Stomach (tissue), 19 donors: ENCODE measurements at places on chromosomes 3 and 15.

DNA sequence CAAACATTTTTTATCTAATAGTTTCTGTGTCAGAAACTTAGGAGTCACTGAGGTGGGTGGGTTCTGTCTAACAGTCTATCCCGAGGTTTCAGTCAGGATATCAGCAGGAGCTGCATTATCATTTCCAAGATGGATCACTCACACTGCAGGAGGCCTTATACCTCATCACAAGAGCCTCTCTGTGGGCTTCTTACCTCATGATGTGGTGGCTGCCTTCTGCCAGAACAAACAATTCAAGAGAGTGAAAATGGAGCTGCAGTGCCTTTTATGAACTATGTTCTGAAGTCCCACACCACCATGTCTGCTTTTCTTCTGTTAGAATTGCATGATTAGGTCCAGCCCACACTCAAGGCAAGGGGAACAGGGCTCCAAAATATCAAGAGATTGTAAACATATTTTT lies 27.9 kb downstream of the RFX7 start:
- DNase-seq, result peak; percentile 4

GRCh38 chr3:121477589-121477988 lies 68.2 kb downstream of the POLQ start:
- no peak for DNase-seq

DNA sequence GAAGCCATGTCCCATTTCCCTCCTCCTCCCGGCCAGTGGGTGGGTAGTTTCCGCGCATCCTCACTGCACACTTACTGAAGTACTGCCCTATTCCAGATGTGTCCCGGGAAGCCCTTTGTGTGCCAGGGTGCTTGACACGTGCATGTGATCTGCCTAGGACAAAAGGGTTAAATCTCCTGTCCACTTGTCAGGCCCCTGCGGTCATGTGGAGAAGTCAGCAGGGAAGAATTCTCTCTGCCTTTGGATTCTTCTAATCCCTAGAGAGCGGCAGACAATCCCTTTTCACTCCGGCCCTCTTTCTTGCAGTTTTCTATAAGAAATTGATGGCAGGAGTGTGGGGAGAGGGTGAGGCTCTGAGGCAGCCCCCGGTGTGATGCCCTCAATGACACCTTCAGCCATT lies 19.8 kb downstream of the ST8SIA2 start:
- no peak for DNase-seq

DNA sequence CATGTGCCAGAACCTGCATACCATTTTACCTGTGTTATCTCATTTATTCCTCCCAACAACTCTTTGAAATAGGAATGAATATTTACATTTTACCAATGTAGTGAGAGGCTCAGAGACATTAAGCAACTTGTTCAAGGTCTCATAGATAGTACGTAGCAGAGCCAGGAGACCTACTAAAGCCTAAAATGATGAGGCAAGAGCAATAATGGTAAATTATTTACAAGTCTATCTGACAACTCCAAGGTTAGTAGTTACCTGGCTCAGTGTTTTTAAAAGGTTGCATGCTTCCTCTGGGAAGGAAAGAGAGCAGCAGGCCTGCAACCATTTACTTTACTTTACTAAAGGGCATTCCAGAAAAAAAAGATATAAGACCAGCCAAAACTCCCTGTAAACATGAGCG lies 103.0 kb downstream of the CFAP20DC start:
- no peak for DNase-seq

DNA sequence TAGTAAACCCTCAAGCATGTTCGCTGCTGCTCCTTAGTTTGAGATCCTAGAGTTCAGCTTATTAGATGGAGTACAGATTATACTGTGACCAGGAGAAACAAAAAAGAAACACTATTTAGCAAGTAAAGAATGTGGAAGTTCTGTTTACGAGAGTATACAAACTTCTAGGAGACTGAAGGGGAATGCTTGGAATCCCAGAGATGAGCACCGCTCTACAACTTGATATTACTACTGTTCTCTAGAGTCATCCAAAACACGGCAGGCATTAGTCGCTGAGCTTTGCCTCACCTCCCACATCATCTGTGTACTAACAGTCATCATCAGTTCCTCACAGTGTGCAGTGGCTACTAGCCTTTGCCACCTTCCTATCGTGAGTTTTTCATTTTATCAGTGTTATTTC lies 121.4 kb upstream of the CHRM5 start:
- no peak for DNase-seq
